ENCODE measurements at places on chromosomes 12 and 14.

DNA sequence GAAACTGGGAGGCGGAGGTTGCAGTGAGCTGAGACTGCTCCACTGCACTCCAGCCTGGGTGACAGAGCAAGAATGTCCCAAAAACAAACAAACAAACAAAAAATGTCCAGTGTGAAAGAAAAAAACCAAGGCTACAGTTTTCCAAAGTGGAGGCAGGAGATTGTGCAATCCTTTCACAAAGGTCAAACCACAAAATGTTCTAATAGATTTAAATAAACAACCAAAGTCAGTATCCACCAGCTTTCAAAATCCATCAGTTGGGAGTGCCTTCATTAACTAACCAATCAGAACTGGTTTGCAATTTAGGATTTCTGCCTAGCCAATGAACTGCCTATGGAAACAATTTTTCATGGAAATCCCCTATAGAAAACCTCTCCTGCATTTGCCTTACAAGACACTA lies 52.3 kb upstream of the TRIM9 start:
- DNase-seq = no peak

DNA sequence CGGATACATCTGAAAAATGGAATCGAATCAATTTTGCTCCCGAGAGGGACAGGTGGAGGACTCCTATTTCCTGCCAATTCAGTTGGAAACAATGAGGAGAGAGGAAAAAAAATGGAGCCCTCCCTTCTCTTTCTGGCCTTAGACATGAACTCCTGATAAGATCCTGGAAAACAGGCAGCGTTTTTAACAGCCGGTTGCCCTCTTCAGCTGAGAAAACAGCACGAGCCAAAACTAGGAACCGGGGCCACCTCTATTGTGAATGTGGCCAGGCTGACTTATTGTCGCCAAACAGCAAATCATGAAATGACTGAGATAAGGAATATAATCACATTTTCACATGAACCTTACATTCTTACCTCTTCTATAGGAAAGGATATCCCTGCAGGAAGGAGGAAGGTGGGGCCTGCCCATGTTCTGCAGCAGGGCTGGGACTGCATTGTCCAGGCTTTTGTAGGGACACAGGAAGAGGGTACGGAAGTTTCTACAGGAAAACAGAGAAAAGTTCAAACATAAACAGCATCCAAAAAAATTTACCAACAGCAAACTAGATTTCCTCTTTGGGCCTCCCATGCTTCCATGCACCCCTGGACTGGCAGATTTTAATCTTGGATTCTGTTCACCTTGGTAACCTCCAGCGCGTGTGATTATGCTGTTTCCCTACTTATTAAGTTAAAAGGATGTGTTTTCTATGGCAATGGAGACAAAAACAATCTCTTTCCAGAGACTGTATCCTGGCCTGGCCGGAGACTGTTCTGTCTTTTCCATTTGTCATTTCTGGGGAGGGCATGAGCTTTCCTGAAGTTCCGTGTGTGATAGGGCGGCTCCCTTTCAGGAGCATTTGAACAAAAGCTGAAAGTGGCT lies 29.0 kb upstream of the ELK3 start:
- DNase-seq = no peak

GRCh38 chr14:43184540-43184939 lies 1322.5 kb downstream of the FSCB start:
- DNase-seq = no peak

- DNase-seq = no peak
These were observed 62.4 kb upstream of the MED13L start for GRCh38 chr12:116339800-116340371.

DNA sequence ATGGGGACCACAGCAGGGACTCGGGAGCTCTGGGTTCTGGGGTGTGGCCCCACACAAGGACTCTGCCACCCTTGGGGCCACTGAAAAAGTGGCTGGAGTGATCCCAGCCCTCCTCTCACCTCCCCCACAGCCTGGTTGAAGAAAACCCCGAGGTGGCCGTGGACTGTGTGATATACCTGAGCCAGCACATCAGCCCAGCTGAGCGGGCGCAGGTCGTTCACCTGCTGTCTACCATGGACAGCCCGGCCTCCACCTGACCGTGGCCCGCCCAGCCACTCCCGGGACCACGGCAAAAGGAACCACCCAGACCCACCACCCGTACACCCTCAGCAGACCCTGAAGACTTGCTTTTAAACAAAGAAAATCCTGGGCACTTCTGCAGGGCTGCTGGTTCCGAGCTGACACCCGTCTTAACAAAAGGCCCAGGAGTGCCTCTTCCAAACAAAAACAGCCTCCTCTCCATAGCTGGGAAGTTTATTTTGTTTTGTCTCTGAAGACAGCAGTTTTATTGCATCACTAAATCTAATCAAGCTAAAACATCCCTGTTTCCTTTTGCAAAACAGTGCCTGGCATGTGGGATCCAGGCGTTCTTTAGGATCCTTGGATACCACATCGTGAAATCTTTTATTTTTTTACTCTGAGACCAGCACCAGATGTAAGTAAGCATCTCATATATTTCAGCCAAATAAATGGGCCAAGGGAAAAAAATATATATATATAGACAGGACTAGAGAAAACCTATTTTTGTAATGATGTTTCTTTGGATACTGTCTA lies 42.8 kb downstream of the FOXN4 start:
- no peak for DNase-seq
